ENCODE measurements at places on chromosomes 11 and 22.

GRCh38 chr22:42459287-42460063 lies 27.3 kb upstream of the NFAM1 start:
- DNase-seq: no peak

DNA sequence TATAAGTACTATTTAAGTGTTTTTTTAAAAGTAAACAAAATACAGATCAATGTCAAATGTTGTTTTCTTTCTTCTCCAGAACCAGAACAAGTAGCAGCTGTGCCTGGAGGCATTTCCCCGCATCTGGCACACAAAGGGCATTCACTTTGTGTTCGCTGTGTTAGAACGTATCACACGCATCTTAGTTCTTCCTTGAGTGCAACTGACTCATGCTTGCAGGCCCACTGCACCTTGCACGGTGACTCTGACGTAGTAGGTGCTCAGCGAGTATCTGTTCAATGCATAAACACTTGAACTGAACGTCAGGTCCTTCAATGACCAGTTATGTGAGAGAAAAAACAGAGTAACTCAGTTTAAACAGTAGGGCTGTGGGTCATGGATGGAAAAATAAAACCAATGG lies 3.5 kb downstream of the IFT27 start:
- DNase-seq: no peak

- no peak for DNase-seq
Observed at GRCh38 chr11:10658621-10659338, 34.8 kb downstream of the IRAG1 start.

GRCh38 chr11:26715133-26715532 lies 6.7 kb downstream of the SLC5A12 start:
- no peak for DNase-seq

- no peak for DNase-seq
Observed at GRCh38 chr22:22487869-22488597, 20.5 kb downstream of the ZNF280B start.

DNA sequence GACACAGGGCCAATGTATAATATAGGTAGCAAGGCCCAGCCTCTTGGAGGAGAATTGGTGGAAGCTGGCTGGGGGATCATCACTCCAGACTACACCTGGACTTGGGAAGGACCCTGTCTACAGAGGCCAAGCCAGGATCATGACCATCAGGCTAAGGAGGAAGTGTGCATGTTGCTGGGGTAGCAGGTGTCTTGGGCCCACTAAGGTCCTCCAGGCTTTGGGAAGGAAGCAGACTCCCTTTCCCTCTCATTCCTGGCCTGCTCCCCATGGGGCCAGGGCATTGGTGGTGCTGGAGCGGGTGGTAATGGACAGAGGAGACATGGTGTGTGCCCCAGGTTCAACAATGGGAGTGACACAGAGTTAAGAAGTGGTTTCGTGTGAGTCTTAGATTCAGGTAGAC lies 16.0 kb upstream of the TUB start:
- DNase-seq: no peak

DNA sequence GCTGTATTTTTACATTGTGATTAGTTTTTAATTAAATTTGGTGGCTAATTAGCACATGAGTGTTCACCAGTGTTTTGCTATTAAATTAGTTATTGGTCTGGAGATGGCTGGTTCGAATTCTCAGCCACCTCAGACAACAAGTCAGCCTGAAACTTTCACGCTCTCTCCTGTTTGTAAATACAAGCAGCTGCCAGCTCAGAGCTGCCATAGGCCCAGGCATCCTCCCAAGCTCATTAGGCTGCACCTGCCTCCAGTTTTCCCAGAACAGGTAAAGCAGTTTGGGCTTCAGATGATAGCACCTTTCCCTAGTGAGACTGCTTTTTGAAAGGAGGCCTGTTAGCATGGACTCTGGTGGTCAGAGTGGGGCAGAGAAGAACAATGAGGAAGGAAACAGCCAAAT lies 156.8 kb downstream of the NAV2 start:
- peak; percentile 55 for DNase-seq
